ENCODE measurements at places on chromosomes 6 and 20.

DNA sequence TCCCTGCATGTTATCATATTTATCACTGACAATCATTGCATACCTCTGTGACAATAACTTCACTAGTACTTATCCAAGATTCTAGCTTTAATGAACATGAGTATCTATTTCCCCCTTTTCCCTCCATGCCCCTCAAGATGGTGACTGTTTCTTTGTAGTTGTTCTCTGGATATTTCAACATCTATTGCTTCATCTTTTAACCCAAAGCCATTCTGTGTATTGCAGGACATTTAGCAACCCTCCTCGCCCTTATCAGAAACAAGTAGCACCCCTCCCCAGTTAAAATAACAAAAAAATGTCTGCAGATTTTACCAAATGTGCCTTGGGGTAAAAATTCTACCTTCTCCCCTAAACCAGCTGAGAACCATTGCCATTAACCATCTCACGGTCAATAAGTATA is 979.8 kb upstream of the MANEA start:
- no peak for DNase-seq

DNA sequence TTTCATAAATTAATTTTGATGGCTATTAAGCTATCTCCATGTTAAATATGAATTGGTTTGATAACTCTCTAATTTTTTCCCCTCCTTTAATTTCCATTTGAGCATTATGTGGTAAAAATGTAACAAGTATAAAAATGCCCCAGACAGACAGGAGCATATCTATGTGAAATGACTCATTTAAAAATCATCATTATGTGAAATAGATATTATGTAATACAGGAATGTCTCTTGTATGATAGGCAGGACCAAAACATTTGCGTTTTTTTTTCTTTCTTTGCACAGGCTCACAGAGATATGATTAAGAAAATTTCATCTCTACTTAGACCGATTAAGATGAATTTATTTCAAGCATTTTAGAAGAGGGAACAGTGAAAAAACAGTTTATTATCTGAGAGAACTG is 95.8 kb downstream of the AKAP7 start:
- DNase-seq = no peak

- no peak for DNase-seq
Observed at GRCh38 chr6:136551103-136551502, 881 bp upstream of the MAP7 start.

GRCh38 chr6:13687917-13688351 is 23.7 kb downstream of the RANBP9 start:
- DNase-seq = no peak

DNA sequence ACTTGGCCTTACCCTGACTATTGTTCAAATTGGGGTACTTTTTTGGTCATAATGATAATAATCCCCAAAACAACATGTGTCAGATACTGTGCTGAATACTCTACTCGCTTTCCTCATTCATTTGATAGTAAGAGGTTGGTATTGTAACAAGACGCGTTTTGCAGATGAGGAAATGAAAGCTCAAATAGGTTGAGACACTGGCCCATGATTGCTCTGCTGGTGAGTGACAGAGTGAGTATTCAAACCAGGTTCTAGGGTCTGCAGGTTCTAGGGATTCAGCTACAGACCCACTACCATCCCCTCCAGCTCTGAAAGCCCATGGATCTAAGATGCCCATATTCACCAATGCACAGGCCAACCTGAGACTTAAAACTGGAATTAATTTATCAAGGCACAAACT is 1.3 kb upstream of the ENPP4 start:
- no peak for DNase-seq
